ENCODE measurements at places on chromosomes 3 and 15.

GRCh38 chr3:38374221-38374620 lies 27.6 kb downstream of the XYLB start:
- DNase-seq = no peak

DNA sequence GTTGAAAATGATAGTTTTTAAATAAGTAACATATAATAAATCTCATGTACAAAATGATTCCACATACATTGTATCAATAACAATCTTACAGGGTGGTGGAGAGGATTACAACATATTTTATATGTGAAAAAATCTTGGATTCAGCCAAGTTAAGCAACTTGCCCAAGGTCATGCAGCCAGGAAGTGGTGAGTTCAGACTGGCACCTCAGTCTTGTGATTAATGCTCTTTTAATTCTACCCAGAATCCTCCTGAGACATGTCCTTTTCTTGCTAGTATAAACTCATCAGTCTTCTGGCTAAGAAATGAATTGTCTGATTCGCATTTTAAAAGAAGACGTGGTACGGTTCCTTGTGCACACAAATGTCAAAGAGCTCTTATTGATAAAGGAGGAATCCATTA lies 4.5 kb upstream of the MYRIP start:
- DNase-seq = no peak

DNA sequence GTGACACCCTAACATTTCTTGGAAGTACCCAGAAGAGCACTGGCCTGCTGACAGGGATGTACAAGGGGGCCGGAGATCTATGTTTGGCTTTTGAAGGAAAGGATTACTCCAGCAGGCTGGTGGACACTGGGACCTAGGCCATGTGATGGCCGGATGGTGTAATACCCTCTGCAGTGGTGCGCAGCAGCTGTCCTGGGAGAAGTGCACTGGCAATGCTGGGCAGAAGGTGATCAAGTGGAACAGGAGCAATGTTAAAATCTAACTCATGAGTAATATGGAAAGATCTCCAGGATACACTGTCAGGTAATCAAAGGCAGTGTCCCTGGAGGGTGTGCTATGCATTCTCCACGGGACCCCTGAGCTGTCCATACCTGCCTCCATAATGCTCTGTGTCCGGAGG lies 71.2 kb upstream of the POMGNT2 start:
- no peak for DNase-seq

DNA sequence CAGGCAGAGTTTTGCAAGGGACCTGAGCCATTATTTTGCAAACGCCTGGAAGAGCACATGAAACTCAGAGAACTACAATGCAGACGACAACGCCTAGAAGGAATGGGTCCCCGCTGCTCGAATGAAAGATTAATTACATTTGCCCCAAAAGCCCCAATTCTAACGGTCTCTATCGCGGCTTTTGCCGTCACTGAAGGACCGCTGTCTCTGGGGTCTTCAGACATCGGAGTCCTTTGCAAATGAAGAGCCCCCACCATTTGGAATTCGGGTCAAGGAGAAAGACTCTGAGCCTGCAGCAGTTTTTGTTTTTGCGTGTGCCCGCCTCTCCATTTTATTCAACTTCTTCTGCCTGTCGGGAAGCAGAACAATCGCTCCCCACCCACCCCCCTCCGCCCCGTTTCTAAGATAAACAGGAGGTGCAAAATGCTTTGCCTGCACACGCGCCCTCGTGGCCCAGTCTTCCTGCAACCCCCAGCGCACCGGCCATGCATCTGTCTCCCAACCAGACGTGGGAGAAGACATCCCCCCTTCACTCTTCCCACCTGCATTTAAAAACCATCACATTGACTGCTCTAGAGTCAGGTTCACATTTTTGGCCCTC lies 13.5 kb downstream of the SOX2 start:
- no peak for DNase-seq

- DNase-seq = no peak
Measured at GRCh38 chr3:97388774-97389173, 375.8 kb upstream of the ARL6 start.

- DNase-seq = no peak
Measured at GRCh38 chr15:90873998-90874605, 5.7 kb downstream of the FURIN start.

DNA sequence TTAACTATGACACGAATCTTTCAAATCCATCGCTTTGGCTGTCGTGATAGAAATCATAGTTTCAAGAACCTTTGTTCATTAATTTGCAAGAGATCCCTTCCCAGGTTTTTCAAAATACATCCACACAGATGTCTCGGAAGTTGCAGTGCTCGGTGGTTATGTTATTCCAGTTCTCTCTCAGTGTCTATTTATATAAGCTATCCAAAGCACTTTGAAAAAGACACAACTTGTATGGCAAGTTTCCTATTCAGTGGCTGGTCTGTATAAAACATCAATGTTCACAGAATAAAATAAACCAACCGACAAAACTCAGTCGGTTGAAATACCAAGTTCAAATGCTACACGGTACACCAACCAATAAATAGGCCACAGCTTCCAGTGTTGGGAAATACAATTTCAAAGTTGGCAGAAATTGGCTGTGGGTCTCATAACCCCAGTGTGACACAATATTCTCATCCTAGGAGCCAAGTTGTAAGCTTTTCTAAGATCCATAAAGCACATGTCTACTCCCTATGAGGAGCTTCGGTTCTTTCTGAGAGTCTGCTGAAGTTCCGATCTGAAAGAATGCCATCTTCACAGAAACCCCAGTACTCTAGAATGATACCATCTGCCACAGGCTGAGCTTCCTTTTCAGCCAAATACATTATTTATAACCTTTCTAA lies 23.7 kb downstream of the SATB1 start:
- no peak for DNase-seq

DNA sequence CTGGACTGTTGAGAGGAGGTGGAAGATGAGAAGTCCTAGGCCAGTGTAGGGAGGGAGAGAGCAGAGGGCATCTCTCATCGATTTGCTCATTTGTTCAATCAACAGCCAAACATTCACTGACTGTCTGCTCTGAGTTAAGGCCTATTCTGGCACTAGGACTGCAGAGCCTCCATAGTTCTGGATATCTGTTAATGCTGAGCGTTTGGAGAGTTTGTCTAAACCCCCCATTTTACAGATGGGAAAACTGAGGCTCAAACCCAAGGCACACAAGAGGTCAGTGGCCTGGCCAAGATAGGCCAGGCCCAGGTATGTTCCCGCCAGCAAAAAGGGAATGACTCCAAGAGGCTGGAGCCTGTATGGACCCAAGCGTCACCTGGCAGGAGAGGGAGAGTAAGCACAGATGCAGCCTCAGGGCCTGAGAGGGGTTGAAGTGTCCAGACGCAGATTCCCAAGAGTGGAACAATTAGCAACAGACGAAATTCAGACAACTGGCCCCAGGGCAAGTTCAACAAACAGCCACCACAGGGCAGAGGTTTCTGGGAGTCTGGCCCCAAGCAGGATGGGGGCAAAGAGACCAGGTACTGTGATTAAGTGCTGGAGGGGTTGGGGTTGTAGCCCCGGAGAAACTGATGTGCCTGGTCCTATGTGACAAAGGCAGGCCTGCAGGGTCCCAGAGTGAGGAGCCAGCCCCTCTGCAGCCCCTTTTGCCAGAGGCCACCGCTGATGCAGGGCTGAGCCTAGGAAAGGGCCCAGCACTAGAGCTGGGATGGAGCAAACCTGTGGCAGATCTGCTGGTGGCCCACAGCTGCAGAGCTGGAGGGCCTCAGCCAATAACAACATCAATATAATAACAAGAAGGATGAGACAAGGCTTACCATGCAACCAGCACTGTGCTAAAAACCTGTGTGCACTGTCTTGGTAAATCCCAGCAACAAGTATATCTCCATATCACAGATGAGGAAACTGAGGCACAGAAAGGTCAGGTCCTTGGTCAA lies 245.1 kb upstream of the TLE3 start:
- DNase-seq = no peak

DNA sequence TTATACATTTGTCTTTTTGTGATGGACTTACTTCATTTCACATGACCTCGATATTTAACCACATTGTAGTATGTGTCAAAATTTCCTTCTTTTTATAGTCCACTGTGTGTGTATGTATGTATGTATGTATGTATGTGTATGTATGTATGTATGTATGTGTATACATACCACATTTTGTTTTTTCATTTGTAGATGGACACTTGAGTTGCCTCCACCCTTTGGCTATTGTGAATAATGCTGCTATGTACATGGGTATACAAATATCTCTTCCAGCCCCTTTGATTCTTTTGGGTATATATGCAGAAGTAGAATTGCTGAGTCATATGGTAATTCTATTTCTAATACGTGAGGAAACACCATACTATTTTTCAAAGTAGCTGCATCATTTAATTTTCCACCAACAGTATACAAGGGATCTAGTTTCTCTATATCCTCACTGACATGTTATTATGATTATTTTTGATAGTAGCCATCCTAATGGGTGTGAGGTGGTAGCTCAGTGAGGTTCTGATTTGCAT lies 228.2 kb downstream of the OPA1 start:
- DNase-seq = no peak

DNA sequence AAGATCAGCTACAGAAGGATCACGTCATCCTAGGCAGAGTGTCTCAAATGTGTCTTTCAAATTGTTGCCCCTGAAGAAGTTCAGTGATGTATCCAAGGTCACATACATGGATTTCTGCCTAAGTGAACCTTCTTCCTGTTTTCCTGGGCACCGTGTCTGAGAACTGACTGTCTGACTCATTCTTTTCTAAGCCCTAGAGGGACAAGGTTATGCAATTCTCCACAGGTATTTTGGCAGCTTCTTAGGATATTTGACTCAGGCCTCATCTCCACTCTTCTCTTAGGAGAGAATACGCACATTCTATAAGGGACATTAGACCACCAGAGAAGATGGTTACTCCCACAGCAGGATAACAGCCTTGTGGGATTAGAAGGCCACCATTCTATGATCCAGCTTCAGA lies 391.9 kb upstream of the THBS1 start:
- no peak for DNase-seq

- no peak for DNase-seq
Measured at GRCh38 chr3:109597444-109597843, 260.1 kb upstream of the DPPA4 start.

GRCh38 chr3:193236599-193236998 lies 4.4 kb upstream of the PLAAT1 start:
- no peak for DNase-seq

GRCh38 chr3:33278163-33278562 lies 921 bp downstream of the FBXL2 start:
- no peak for DNase-seq

DNA sequence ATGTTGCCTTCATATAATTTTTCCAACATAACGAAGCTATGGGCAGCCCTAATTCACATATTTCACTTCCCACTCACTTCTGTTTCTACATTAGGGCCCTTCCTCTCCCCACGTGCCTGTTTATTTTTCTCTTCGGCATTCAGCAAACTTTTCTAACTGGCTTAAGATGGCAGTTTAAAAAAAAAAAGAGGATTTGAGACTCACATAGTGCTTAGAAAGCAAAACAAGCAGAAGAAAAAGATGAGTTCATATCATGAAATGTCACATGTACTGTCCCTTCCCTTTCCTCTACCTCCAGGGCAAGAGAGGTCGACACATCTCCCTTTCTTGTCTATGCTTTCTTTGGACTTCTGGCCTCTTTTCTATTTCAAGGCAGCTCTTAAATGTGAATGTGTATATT lies 30.6 kb downstream of the SLC49A4 start:
- no peak for DNase-seq

DNA sequence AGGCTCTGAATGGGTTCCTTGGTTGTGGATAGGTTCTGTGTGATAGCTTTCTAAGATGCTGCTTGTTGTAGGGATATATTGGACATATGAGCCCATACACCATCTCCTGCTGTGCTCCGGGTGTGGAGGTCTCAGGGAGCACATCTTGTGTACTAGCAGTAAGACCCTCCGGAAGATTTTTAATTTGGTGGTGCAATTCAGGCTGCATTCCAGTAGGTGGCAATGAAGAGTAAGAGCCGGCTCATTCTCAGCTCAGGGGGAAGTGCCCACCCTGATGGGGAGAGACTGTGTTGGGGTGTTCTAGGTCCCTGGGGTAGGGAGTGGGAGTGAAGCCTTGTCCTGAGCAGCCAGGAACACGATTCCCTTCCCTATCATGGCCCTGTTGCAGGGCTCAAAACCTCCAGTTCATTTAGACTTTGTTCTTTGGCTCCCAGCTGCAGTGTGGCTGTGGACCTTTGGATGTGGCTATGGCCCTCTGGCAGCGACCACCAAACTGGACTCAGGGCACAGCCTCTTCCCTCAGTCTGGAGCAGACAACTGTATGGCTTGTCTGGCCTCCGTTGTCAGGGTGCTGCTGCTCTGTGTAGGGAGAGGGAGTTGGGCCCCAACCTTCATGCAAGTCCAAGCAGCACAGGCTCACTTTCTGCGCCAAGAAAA lies 104.7 kb downstream of the UNC13C start:
- DNase-seq = no peak

- no peak for DNase-seq
Measured at GRCh38 chr15:32715276-32715675, 2.5 kb upstream of the GREM1 start.

- DNase-seq = no peak
Measured at GRCh38 chr15:65926459-65926858, 57.2 kb downstream of the RAB11A start.

GRCh38 chr3:182725372-182726251 lies 67.7 kb upstream of the ATP11B start:
- no peak for DNase-seq

DNA sequence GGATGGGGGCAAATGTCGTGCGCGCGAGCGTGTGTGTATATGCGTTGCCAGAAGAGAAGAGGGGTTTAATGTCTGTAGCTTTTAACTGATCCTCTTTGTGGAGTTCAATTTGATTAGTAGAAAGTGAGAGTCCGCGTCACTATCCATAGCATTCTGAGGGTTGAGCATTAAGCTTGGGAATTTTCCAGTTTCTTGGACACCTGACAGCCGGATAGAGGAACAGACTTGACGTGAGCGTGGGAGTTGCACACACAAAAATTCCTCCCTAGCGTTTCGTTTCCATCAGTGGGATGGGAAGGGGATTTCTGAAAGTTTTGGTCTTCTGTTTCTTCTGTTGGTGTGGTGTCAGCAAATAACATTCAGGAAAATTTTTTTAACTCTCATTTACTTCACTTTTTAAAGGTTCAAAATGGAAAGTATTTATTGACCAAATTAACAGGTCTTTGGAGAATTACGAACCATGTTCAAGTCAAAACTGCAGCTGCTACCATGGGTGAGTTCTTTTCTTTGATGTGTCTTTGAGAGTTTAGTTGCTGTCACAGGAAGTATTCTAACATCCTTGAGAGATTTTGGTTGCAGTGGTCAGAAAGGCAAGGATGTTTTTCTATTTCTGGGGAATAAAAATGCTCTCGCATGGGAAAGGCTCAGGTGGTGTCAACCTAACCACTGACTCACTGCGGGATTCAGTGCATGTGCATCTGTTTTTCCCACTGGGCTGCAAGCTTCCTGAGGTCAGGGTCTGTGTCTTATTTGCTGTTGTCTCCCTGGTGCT lies 841 bp downstream of the POGLUT1 start:
- DNase-seq = no peak
